ENCODE measurements at places on chromosomes 12 and 14.

DNA sequence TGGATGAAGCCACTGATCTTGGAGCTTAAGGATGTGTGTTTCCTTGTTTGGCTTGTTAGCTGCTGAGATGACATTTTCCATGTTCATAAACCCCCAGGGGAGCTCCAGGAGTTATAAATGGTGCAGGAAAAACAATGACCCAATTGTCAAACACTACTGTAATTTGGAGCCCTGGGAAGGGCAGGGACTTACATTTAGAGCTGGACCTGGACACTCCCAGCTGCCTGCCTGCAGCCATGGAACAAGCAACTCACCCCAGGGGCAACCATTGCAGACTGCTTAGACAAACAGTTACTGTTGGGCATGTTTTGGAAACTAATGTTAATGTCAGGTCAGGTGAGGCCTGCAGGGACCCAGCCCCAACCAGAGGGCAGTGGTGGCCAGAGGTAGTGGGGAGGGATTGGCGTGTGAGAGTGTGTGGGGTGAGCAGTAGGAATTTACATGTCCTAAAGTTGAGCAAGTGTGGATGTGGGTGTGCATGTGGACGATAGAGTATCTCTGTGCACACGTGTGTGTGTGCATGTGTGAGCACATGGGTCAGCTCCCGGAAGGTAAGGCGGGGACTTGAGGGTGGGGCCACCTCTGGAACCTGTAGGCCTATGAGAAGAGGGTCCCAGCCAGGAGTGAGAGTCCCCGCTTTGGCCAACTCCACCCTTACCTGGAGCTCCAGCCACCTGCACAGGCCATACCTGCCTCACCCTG is 86.4 kb upstream of the NOS1 start:
- no peak for DNase-seq

DNA sequence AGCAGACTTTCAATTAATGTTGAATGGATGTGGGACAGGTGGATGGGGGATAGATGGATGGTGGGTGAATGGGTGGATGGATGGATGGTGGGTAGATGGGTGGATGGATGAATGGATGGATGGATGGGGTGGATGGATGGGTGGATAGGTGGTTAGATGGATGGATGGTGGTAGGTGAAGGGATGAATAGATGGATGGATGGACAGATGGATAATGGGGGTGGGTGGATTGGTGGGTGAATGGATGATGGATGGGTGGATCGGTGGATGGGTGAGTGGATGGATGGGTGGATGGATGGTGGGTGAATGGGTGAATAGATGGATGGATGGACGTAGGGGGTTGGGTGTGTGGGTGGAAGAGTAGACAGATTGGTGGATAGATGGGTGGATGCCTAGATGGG is 14.0 kb upstream of the INF2 start:
- DNase-seq: no peak

DNA sequence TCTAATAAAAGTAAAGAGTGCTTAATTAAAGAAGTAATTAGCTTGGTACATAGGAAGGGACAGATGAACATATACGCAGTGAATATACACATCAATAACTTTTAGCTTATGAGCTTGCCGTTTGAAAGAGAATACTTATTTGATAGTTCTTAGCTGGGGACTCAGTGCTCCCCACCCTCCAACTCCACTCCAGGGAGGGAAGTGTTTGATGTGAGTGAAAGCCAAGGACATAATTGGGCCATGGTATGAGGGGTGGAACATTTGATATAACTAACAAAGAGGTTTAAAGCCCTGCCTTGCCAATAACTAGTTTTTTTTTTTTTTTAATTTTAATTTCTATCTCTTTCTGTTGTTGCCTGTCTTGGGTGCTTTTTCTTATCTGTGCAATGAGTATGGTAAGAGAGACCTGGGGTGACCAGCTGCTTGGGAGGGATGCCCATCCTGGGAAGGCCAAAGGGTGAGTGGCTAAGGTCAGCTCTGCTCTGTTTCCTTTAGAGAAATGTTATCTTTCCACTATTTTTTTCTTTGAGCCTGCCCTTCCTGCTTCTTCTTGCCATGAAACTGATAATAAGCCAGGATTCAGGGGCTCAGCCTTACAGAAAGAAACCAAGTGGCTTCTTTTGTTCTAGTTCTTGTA is 132.8 kb upstream of the CPSF6 start:
- DNase-seq: no peak

- no peak for DNase-seq
These were observed 74.3 kb upstream of the PLEKHG7 start for GRCh38 chr12:92628476-92628875.

GRCh38 chr14:72889366-72889765 is 4.5 kb downstream of the DPF3 start:
- no peak for DNase-seq

GRCh38 chr12:89464974-89465592 is 59.5 kb downstream of the GALNT4 start:
- no peak for DNase-seq

- DNase-seq: no peak
These were observed 921 bp downstream of the DEPDC4 start for GRCh38 chr12:100265732-100266584.

DNA sequence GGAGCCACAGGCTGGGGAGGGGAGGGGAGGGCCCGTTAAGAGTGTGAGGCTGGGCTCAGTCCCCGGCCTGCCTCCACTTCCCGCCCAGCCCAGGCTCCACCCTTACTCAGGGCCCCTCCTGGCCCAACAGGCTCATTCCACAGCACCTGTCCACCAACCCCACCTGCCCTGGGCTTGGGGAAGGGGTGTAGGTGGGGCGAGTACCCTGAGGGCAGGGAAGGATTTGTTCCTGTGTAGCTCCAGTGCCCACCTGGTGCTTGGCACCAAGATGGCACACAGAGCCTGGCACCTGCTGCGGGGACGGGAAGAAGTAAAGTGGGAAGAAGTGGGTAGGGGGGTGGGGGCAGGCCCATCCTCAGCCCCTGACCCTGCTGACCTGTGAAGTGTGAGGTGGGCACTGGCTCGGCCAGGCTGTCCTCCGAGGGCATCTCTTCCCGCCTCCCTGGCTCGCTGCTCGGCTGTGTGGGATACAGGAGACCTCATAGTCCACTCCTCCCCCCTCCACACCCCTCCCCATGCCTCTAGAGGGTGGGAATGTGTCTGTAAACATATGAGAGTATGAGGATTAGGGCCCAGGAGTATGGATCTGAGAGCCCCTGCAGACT is 35.1 kb downstream of the NCKAP5L start:
- DNase-seq: no peak

DNA sequence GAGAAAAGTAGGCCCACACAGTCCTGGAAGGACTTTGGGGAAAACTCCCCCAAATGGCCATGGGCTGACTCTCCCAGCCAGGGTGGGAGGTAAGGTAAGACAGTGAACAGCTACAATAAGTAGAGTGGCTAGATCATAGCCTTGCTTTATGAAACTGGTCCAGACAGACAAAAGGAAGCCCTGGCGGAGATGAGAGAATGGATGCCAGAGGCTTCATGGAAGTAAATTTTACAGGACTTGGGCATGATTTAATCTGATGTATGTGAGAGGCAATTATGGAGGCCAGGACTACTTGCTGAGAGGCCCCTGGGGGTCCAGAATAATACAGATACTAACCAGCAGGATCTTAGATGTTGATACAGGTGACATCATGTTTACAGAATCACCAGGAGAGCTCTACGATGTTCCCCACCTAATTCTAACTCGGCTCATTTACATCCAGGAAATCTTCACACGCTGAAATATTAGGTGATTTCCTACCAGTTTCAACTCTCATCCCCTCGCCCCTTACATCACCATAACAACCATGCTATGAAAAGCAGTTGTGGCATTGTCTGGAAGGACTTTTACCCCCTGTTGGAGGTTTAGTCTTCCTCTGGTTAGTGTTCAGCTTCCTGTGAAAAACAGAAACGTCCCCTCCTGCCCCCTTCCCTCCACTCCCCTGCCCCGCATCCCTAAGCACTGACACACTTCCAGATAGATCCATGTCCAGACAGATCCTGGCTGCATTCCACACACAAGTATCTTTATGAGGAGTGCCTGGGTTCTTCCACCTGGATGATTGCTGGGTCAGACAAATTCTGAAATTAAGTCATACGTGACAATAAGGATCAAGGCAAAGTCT is 39.5 kb upstream of the NT5DC3 start:
- DNase-seq: no peak

GRCh38 chr12:1161197-1161596 is 170.2 kb downstream of the ERC1 start:
- no peak for DNase-seq

DNA sequence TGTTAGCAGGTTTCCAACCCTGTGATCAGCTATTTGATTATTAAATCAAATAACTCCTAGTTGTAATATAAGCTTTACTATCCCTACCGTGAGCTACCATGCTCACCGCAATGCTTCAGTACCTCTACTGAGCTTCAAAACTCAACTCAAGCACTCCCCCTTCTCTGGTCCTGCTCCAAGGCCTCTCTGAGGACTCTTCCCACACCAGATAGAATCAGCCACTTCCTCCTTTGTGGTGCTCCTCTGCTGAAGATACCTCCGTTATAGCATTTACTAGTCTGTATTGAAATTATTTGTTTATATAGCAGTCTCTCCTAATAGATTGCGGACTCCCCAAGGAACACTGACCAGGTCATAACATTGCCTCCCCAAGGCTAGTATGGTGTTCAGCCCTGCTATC is 17.5 kb downstream of the AREL1 start:
- no peak for DNase-seq

GRCh38 chr14:51321036-51321435 is 81.0 kb downstream of the TMX1 start:
- no peak for DNase-seq

GRCh38 chr14:95666450-95666849 is 19.8 kb upstream of the TCL1B start:
- no peak for DNase-seq

DNA sequence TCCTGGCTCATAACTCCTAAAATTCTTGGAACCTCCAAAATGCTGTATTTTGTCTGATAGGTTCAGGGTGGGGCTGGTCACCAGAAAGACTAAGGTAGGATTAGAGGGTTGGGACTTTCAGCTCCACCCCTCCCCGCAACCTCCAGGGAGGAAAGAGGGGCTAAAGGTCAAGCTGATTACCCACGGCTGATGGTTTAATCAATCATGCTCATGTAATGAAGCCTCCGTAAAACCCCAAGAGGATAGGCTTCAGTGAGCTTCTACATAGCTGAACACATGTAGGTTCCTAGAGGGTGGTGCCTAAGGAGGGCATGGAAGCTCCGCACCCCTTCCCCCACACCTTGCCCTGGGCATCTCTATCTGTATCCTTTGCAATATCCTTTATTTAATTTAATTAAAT is 60.0 kb downstream of the DGLUCY start:
- no peak for DNase-seq

DNA sequence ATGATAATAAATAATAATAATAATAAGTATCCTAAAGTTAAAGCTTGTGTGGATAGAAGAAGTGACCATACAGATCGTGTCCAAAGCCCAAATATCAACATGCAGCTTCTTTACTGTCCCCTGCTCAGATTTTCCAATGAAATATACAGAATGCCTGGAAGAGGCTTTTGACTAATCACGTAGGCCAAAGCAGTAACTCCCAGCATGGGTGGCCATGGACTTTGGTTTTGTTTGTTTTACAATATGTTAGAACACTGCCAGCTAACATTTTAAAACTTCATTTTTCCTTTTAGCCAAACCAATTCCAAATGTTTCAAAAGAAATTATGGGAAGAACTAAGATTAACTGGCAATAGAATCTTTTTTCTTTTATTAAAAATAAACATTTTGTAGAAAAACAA is 400.0 kb upstream of the FLRT2 start:
- DNase-seq: peak; percentile 24

GRCh38 chr12:80509781-80510556 is 65.9 kb downstream of the PTPRQ start:
- peak; percentile 62 for DNase-seq

DNA sequence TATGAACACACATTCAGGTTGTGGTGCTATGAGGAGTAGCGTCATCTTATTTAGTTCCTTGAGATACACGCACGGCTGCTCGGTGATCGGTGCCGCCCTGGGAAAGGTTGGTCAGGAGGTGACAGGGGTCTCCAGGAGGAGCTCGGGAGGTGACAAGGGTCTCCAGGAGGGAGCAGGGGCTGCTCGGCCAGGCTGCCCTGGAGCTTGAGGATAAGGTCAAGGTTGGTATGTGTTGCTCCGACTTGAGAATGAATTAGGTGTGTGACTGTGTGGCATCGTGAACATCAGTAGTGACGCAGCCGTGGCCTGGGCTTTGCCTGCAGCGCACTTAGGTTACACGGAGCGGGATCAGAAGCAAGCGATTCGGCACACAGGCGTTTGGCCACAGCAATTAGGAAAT is 36.2 kb downstream of the CCDC92 start:
- no peak for DNase-seq

GRCh38 chr12:97877404-97877803 is 414.8 kb downstream of the RMST start:
- DNase-seq: no peak

DNA sequence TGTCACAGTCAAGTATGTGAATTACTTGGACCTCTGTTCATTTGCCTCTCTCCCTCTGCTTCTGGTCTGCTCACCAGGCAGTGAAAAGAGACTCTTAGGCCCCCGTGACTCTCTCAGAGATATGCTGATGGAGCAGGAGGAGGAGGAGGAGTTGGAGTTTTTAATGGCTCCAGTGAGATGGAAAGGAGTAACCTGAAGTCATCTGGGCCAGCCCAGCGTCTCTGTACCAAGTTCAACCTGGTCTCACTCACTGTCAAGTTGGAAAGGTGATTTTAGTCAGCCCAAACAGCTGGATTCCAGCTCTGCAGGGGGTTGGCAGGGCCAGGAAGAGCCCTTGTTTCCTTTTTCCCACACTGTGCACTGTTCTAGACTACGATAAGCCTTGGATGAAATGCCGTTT is 48.6 kb downstream of the SH2B3 start:
- DNase-seq: no peak

DNA sequence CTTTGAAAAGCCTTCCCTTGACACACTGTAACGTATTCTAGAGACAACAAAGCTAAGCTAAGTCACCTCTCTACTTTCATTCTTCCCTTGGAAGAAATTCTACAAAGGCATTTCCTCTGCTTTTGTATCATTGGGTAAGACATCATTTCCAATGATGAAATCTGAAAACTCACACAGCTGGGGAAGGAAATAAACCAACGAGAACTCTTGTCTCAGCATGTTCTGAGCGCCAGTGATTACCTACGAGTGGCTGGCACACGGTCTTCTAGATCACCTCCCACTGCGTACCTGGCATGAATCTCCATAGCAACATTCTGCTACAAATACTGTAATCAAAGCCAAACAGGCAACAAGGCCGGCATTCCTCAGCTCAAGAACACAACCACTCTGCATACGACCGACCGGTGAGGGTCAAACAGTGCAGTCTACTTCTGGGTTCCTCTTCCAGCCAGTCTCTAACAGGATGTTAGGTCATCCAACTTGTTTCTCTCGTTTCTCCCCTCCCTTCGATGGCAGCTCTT is 7.6 kb downstream of the VPS37B start:
- no peak for DNase-seq

GRCh38 chr14:21001218-21001617 is 2.1 kb downstream of the SLC39A2 start:
- no peak for DNase-seq

GRCh38 chr12:48156652-48157017 is 680 bp downstream of the ASB8 start:
- no peak for DNase-seq

DNA sequence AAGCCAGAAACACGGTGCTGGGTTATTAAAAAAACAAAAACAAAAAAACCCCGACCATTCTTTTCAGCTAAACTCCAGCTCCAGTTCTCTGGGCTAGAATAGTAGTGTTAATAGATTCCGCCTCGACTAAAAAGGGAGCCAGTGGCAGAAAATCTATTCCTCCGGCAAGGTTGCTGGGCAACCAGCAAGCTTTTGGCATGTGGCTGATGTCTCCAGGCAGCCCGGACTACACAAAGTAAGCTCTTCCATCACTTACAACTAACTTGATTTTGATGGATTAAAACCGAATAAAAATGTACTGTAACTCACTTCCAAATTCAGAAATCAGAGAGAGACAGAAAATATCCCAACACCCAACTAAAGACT is 126.4 kb upstream of the FOXN3 start:
- DNase-seq: peak; percentile 67

Measured in muscle of arm (tissue), 14 donors.